ENCODE measurements at places on chromosomes 1 and 21.

- DNase-seq: no peak
Measured at GRCh38 chr1:227949954-227950734, 2.4 kb upstream of the WNT9A start.

DNA sequence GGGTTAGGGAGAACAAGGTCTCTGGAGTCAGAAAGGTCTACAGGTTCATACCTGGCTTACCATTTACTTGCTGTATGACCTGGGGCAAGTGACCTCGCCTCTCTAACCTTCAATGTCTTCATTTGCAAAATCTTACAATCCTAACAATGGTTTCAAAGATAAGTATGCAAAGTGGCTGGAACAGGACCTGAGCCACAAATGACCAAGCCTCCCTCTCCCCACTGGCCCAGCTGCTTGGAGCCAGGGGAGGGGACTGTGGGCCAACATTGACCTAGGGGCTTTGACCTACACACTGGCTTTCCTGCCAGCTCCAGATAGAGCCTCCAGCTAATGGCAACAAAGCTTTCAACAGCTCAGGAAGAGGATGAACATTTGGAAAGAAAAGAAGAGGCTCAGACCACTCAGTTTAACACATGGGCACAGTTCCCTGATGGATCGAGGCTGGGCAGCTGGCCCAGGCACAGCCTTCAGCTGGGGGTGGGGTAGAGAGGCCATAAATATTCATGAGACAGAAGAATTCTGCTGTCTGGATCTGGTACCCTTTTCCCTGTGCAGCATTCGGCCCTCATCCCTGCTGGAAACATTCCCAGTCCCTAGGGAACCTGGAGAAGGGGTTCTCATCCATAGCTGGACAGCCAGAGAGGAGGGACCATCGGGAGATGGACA is 12.9 kb downstream of the PTAFR start:
- DNase-seq: no peak

DNA sequence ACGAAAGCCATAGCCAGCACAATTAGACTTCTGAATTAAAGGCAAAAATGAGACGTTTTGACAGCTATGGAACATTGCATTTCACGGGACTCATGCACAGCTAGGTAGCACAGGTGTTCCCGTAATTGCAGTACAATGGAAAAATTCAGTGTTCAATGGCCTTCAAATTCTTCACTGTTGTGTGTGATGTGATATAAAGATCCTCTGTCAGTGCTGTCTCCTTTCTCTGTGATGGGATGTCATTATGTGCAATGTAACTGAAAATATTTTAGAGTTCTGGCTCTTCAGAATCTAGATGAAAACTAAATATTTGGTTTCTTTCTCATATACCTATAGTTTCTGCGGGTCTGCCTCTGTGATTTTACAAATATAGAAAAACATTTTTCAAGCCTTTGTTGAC is 1599.7 kb downstream of the MRPL39 start:
- no peak for DNase-seq

DNA sequence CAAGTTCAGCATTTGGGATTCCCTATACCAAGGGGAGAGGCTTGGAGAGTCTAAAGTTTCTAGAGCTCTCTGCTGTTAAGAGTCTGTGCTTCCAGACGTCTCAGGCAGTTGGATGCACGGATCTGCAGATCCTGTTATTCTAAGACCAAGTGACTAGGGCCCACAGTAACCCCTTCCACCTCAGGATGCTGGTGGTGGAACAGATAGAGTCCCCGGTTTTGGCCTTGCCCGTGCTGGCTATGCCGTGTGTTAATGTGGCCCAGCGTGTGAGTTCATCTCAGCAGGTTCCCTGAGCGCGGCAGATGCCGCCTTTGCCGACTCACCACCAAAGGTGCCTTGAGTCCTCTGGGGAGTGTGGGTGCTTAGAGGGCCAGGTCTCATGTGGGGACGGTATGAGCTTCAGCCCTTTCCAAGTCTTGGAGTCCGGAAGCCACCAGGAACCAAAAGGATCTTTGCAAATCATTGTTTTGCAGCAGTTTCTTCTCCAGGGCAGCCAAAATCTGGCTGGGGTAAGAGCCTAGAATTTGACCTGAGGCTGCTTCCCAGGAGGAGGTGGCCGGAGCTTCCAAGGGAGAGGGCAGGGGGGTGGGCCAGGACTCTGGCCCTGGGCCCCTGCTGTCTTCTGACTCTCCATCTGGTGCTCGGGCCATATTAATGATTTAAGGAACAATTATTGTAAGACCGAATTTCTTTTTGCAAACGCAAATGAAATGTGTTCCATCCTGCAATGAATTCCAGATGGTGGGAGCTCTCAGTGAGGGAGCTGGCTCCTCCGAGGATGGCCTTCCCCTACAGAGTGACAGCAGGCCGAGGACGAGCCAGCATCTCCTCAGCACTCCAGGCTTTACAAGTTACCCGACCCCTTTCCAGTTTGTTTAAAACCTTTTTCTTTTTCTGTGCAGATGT is 205.7 kb downstream of the FOXD2 start:
- no peak for DNase-seq

- peak; percentile 34 for DNase-seq
Measured at GRCh38 chr1:9589719-9590157, 1.0 kb downstream of the TMEM201 start.

GRCh38 chr21:14687268-14687625 is 141.1 kb upstream of the SAMSN1 start:
- no peak for DNase-seq

GRCh38 chr1:163120372-163120771 is 51.2 kb downstream of the RGS4 start:
- no peak for DNase-seq

DNA sequence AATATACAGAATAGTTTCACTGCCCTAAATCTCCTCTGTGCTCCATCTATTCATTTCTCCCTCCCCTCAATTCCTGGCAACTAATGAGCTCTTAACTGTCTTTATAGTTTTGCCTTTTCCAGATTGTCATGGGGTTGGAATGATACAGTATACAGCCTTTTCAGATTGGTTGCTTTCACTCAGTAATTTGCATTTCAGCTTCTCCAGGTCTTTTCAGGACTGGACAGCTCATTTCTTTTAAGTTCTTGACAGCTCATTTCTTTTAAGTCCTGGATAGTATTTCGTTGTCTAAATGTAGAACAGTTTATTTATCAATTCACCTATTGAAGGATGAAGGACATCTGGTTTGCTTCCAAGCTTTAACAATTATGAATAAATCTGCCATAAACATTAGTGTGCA is 22.6 kb downstream of the KRTAP21-3 start:
- DNase-seq: no peak

GRCh38 chr1:92554216-92554615 is 67.5 kb upstream of the GFI1 start:
- no peak for DNase-seq

DNA sequence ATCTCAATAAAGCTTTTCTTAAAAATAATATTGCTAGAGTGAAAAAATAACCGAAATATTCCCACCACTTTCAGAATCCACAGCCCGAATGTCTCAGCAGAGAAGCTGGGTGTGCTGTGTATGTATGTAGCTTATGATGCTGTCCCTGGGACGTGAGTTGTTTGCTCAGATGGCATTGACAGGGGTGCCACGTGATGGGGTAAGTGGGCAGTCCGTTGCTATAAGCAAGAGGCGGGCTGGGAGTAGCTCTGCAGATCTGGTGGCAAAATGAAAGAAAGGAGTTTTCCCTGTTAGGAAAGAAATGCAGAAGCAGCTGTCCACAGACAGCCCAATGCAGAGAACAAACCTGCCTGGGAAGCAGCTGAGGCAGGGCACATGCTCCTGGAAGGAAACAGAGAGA is 3.8 kb upstream of the FAM20B start:
- peak; percentile 75 for DNase-seq

GRCh38 chr1:241638909-241639622 is 1.1 kb downstream of the CHML start:
- DNase-seq: peak; percentile 70

DNA sequence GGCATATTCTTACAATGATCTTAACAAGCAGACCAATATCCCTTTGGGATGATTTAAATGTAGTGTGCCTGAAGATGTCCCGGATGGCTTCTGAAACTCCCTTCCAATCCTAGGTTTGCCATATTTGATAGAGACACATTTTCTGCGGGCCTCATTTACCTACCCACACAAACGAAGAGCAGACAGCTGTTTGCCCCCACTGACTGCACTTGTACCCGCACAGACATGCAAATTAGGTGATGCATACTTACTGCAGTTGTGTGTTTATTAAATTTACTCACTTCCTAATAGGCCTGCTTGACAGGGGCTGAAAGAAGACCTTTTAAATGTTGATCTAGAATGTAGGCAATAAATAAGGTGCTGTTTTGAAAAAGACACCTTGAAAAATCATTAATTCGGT is 257.9 kb upstream of the RRP15 start:
- no peak for DNase-seq

- no peak for DNase-seq
Measured at GRCh38 chr1:19033926-19034680, 77.6 kb upstream of the IFFO2 start.

DNA sequence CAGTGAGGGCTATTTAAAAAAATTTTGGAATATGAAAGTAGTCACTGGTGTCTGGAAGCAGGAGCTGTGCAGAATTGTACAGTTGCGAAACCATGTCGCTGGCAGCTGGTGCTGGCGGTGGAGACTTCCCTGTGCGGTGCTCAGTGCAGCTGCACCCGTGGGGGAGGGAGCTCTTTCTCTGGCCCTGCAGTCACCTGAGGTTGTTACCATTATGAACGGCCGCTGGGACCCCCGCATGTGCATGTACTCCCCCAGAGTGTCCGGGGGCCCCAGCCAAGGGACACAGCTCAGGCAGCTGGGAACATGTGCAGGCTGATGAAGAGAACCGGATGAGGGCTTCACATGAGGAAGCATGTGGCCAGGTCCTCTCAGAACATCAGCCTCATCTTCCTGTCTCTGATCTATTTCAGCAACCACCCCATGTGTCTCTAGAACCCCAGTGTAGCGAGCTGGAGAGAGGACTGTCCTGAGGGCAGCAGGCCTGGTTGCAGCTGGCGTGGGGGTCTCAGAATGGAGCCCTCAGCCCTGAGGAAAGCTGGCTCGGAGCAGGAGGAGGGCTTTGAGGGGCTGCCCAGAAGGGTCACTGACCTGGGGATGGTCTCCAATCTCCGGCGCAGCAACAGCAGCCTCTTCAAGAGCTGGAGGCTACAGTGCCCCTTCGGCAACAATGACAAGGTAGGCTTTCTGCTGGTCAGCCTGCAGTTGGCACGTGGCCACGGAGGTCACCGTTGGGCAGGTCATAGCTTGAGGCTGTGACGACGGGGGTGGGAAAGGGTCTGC is at the start of gene TRPM2:
TSS of gene TRPM2 (plus strand) at position 431 of the 780 bp plus-strand sequence. CDS start at position 511, 80 bp downstream.
- DNase-seq: peak; percentile 56

- DNase-seq: peak; percentile 3
Measured at GRCh38 chr1:177783051-177783450, 186.8 kb downstream of the SEC16B start.
